ENCODE measurements at places on chromosomes 12 and 14.

DNA sequence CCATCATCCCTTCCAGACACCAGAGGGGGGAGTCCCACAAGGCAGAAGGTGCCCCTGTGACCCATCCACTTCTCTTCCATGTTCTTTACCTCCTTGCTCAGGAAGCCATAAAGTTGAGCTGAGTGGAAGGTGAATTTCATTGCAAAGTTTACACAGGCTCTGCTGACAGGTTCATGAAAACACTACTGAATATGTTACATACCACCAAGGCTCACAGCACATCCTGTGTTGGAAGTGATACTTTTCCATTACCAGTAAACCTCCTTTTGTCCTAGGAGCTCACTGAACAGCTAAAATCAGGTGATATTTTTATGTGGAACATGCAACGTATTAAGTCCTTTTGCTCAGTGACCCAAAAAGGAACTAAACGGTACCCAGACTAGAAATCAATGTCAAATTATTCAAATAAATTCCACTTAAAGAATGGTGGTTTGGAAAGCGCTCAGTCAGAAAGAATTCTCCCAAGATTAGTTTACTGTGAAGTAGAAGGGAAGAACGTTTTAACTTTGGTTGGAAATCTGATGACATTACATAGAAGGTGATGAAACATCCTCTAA, 196.2 kb upstream of the NUDT4 start:
- no peak for DNase-seq

GRCh38 chr12:82687021-82688011, 610 bp downstream of the TMTC2 start:
- DNase-seq, result peak; percentile 81

GRCh38 chr14:106850913-106851825, 1324.8 kb downstream of the TMEM121 start:
- no peak for DNase-seq

DNA sequence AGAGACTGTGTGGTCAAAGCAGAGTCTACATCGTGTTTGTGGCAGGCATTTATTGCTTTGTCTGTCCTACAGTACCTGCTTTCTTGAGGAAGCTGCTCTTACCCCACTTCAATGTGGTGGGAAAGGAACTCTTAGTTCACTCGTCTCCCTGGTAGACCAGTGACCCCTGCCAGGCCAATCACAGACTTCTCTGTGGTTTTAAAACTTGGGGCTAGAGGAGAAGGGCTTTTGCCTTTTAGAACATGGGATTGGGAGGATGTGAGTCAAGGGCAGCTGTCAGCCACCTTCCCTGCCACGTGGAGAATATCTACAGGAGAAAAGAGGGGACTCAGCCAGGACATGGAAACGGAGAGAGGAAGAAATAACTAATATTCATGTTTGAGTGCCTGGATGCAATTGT, 36.8 kb upstream of the TMED10 start:
- DNase-seq, result no peak

DNA sequence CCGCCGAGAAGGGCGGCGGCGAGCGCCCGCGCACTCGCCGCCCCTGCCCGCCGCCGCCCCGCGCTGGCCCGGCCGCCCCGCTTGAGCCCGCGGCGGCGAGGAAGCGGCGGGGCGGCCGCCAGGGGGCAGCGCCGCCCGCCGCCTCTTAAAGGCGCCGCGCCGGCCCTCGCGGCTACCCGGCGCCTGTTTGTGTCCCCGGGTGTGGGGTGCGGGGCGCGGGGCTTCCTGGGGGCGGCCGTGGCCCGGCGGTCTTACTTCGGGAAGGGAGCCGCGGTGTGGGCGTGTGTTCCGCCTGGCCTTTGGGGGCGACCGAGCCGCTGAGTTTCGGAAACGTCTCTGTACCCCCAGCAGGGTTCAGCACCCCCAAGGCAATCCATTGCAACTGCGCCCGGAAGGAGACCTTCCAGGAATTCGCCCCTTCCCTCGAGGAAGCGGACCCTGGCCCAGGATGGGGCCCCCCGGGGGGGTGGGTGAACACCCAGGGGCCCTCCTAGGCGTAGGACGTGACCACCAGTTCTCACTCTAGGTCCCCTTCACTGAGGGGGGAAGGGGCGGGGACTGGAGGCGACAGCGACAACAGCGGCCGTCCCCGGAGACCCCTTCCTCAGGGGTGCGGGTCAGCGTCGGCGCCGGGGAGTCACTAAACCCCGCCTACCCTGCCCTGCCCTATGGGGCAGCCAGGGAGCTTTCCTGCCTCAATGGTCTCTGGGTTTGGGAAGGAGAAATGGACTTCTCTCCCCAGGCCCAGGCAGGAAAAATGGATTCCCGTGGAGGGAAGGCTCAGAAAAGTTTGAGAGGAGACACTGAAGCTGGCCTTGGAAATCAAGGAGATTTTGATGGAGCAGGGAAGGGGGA, at the start of gene ITPK1:
TSS of gene ITPK1 (minus strand) at position 105 of the 855 bp plus-strand sequence. CDS start 762 bp downstream, outside the sequence.
- peak; percentile 78 for DNase-seq

DNA sequence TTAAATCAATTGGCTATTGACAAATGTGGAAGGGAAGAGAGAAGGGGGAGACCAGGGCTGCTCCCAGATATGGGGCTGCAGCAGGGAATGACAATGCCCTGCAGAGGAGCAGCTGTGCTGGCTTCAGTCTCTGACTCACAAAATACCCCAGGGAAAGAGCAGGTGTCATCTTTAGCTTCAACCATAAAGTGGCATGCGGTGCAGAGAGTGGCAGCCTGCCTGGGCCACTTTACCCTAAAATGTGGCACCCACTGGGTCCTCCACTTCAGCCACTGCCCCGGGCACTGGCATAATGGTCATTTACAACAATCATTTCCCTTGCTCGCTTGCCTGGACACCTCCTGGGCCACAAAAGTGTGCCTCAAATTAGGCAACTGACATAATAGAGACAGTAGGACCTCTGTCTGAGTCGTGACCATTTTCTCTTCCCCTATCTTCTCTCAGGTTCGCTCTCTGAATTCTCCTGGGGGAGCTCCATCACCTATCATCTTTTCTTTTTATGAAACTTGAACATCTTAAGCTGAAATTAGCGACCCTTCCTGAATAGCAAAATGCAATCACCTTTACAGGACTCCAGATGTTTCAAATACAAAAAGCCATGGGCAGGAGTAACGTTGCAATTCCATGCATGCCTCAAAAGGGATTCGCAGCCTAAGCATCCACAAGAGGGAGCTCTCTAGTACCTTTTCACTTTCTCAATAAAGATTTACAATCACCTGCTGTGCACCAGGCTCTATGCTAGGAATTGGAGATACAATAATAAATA, 179.9 kb upstream of the ATF7IP start:
- peak; percentile 93 for DNase-seq

GRCh38 chr12:42327227-42327590, 1.2 kb downstream of the PPHLN1 start:
- no peak for DNase-seq

DNA sequence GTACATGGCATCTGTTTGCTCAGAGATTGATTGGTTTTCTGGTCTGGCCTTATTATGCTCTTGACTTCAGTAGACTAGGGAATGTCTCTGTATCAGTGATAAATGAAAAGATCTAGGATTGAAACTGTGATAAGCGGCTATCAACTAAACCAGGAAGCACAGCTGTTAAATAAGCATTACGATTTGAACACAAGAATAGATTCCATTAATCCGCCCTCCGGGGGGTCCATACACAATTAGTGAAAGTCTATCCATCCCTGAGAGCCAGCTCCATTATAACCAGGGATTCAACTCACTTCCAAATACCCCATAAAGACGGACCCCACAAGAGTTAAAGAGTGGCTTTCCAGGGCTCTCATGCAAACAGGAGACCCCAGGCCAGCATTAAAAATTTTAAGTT, 279.0 kb downstream of the GRIN2B start:
- DNase-seq, result peak; percentile 24

- DNase-seq, result no peak
Observed at GRCh38 chr12:99370421-99371138, 277.0 kb upstream of the GARIN6 start.

DNA sequence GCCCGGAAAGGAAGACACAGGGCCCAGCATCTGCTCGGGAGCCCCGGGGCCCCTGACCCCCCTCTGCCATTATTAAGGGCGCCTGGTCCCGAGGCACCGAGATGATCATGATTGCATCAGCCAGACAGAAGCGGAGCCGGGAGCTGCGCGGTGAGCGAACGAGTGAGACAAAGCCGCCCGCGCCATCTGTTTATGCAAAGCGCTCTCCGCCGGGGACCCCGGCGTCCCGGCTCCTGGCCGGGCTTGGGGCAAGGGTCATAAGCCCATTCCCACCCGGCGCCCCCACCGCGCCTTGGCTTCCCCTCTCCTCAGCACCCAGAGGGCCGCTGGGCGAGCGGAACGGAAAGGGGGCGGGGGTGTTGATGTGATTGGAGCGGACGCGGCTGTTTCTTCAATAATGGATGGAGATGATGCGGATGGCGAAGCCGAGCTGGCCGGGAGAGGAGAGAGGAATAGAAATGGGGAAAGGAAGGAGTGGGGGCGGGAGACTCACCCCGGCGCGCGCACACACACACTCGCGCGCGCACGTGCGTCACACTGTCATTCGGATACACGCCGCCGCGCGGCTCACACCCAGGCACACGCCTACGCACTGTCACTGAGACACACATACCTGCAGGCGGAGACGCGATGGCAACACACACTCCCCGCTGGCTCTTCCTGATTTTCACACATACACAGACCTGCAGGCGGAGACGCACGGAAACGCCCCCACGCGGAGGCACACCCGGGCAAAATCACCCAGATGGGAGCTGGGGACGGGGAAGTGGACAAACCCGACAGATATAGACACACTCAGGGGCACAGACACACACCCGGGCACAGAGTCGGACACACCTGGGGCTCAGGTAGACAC, 10.7 kb downstream of the STAC3 start:
- peak; percentile 67 for DNase-seq

DNA sequence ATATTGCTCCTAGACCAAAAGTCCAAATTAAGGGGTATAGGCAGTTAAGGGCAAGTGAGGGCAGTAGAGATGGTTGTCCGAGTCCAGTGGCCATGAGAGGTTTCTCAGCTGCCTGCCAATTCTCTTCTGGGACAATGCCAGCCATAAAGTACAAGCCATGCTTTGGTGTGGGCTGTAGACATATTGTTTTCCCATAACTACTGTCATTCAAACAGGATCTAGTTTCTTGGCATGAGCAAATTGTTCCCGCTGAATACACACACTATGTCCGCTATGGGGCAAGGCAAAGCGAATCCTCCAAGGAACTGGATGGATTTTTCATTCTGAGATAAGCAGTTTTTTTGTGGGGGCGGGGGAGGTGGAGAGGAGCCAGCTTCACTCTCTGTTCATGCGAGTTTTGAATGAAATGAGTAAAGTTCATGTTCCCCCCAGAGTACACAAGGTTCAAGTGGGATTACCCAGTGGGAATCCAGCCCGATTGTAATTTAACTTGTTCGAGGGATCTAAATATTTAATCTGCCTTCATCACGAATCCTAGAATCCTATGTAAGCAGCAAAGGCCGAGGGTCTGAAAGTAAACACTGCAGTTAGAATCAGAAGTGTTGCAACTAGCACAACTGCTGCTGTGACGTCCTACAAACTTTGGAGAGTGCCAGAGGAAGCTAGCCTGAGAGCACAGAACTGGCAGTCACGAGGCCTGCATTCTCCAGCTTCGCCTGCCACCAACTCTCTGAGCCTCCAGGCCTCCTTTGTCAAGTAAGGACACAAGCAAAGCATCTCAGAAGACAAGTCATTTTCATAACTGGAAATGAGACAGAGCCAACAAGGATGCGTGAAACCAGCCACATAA, 137.0 kb downstream of the CRADD start:
- DNase-seq, result no peak

DNA sequence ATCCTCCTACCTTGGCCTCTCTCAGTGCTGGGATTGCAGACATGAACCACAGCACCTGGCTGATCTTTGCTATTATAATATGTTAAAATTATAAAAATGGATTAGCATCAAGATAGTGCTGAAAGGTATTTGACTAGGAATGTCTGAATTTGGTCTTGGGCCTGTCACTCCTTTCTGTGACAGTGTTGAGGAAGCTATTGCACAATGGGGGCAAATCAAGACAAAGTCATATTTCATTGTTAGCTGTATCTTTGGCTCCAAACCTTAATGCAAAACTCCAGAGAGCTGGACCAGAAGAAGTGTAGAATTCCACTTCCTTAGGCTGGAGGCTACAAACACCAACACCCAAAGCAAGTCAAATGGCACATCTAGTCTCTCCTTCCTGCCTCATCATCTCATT, 42.2 kb downstream of the ZCRB1 start:
- DNase-seq, result no peak

DNA sequence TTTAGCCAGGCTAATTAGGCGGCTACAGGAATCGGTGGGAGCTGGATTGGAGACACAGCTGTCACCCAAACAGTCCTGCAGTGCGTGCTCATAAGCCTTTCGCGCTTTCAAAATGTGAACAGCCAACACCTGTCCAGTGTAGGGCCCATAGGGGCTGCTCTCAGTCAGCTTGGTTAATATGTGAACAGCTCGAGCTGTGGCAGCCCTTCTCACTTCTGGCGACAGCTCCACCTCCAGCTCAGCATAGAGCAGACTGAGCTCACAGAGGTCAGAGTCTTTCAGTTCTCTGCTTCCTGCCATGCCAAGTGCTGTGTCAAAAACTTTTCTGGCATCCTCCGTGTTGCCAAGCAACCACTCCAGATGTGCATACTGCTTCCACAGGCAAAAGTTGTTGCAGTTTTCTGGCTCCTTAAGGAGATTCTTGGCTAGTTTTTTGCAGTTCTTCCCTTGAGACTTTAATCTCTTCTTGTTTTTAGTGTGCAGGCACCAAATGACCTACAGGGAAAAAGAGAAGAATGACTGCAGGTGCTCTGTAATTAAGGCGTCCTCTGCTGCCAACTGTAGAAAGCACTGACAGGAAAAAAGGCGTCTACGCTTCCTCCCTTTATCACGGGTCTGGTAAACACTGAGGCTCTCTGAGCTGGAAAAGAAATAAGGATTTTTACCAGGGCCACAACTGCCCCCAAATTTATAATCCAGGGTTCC, 32.5 kb downstream of the PSMC1 start:
- no peak for DNase-seq

- DNase-seq, result no peak
Observed at GRCh38 chr12:2126676-2127406, 74.1 kb downstream of the CACNA1C start.

GRCh38 chr14:24298892-24299254, 707 bp downstream of the DHRS1 start:
- peak; percentile 30 for DNase-seq

Data from GM23338 (cell line).